ENCODE measurements at places on chromosomes 5 and 9.

- DNase-seq = no peak
Measured at GRCh38 chr9:114459464-114459863, 45.8 kb downstream of the WHRN start.

- DNase-seq = peak; percentile 58
Measured at GRCh38 chr9:120755810-120756434, 37.3 kb downstream of the FBXW2 start.

DNA sequence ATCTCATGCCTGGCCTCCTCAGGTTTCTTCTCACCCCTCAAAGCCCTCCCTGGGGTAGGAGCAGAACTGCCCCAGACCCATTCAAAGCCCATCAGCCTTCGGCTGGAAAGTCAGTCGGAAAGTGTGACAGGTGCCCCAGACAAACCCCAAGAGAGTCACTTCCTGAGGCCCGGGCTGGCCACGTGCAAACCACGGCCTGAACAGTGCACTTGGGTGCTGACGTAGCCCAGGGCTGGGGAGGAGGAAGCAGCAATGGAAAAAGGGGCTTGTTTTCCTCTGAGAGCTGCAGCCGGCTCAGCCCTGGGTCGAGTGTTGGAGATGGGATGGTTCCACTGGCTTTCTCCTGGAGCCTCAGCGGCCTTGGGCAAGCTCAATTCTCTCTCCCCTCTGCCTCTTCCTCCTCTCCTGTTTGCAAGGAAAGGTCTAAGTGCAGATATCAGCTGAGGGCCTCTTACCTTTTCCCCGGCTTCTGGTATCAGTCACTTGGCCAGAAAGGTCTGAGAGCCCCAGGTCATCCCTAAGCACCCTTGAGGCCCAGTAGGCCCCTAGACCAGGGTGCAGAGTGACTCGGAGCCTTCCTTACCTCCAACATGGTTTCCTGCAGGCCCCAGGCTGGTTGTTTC is 5.9 kb upstream of the EGR1 start:
- DNase-seq = peak; percentile 61

DNA sequence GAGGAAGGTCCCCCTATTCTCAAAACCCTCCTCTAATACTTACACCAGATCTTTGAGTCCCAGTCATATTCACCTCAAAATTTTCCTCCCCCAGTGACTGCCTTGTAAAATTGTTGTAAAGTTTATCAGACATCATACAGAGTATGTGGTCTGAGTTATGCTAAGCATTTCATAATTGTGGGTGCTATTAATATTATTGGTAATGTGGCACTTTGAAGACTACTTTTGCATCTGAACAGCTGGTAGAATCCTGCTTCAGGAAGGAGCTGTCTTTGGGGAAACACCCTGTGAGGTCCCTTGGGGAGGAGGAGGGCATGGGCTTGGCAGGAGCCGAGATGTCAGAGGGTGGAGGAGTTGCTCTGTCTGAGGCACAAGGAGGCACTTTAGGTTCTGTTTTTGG is 164.9 kb upstream of the ZNF618 start:
- DNase-seq = no peak

GRCh38 chr5:172450861-172451695 is 3.2 kb downstream of the SH3PXD2B start:
- peak; percentile 6 for DNase-seq

- DNase-seq = no peak
Measured at GRCh38 chr5:159884917-159885620, 31.2 kb upstream of the ADRA1B start.

GRCh38 chr5:149452007-149452664 is 73.0 kb upstream of the IL17B start:
- DNase-seq = no peak

Data from T-helper 2 cell (primary cell).